ENCODE measurements at places on chromosomes 7 and 10. TPM values are rescaled to one million over a fixed set of nuclear protein-coding genes. Genes with fewer than 3 reads are reported as not detected.

DNA sequence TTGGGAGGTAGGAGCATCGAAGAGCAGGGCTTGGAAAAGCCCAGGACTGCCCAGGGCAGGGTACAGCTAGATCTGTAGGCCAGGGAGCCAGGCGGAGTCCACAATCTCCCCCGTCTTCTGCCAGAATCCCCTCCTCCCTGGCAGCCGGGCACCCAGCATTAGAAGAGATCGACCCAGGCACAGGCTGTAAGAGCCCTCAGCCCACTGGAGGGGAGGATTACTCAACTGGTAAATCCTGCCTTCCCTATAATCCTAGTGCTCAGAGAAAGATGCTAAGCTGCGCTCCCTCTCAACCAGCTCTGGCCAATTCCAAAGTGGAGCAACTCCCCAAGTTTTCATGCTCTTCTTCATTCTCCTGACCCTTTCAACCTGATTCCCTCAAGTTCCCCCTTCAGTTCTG lies 3.2 kb downstream of the SPOCK2 start:
- DNase-seq, result no peak

DNA sequence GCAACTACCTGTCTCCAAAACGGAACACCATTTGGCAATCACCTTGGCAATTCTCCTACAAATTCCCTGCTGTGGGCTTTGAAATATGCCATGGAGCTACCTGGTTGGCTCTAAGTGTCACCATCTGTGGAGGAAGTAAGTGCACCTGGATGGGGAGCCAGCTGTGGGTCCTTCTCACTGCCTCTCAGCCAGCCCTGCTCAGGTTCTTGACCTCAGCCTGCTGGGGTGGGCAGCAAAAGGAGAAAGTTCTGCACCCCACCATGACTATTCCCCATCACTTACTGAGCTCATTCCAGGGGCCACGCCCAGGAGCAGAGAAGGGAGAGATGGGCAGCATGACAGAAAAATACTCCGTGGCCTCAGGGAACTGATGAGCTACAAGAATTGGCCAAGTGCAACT lies 158.7 kb downstream of the TNS3 start:
- no peak for DNase-seq

DNA sequence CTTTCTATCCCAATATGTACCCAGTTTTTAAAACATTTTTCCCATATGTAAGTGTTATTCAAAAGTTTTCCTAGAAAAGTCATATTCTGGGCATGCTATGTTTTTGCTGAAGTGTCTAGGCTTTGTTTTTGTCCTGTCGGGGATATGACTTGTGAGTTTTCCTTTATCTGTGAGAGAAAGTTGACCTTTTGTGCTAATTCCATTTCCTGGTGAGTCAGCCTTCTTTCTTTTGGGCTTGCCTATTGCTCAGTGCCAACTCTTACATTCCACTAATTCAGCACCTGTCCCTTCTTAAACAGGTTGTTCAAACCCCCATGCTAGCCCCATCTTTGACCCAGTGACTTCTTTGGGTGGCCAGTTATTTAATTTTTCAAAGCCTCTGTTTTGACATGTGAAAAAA lies 146.2 kb downstream of the AHR start:
- no peak for DNase-seq

- DNase-seq, result no peak
These were observed 60.5 kb downstream of the PWWP2B start for GRCh38 chr10:132457328-132458070.

DNA sequence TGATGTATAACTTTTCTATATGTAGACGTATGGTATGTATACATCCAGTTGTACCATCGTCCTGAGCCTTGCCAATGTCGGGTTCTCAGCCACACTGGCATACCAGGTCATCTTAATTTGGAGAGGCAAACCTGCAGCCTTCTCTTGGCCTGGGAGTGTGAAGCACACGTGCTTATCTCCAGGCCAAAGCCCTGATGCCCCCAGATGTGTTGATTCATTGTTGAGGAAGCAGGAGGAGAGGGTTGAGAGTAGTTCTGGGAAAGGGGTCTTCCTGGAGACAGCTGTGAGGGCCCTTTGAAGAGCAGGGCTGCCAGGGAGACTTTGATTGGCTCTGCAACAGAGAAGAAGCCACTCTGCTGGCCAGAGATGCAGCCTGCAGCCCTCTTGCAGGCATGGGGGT lies 155.6 kb downstream of the ARHGAP21 start:
- DNase-seq, result no peak

DNA sequence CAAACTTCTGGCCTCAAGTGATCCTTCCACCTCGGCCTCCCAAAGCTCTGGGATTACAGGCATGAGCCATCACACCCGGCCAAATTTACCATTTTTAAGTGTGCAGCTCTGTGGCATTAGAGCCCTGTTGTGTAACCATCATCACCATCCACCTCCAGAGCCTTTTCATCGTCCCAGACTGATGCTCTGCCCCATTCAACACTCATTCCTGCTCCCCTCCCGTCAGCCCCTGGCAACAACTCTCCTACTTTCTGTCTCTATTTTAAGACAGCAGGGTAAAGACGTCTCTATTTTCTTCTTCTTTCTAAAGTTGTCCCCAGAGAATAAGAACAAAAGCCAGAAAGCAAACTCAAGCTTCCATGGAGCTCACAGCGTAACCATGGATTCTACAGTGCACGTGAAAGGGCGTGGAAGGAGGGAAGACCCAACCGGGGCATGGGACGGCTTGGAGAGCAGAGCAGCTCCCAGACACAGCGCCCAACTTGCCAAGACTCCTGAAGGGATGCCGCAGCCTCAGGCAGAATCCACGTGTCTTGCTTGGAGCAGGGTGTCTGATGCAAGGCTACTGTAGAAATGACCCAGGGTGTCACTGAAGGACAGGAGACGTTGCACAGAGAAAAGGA lies 42.7 kb upstream of the PITRM1 start:
- no peak for DNase-seq

- DNase-seq, result no peak
These were observed 26.6 kb downstream of the NRP1 start for GRCh38 chr10:33307835-33308234.

GRCh38 chr10:121426307-121426706 lies 171.9 kb downstream of the FGFR2 start:
- no peak for DNase-seq

- no peak for DNase-seq
These were observed 101.0 kb upstream of the STEAP1B start for GRCh38 chr7:22601003-22601402.

DNA sequence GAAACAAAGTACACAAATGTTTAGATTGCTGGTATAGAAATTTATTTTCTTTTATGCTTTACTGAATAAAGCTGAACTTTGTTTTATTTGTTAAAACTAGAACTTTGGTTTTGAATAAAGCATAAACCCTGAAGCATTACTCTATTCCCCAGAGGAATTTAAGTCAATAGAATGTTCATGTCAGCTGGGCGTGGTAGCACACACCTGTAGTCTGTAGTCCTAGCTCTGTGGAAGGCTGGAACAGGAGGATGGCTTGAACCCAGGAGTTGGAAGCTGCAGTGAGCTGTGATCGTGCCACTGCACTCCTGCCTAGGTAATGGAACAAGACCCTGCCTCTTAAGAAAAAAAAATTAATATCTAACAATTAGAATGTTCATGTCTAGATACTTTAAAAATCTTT lies 139.0 kb upstream of the ASAH2 start:
- DNase-seq, result no peak

GRCh38 chr10:116866987-116867595 lies 17.8 kb downstream of the ENO4 start:
- DNase-seq, result no peak

DNA sequence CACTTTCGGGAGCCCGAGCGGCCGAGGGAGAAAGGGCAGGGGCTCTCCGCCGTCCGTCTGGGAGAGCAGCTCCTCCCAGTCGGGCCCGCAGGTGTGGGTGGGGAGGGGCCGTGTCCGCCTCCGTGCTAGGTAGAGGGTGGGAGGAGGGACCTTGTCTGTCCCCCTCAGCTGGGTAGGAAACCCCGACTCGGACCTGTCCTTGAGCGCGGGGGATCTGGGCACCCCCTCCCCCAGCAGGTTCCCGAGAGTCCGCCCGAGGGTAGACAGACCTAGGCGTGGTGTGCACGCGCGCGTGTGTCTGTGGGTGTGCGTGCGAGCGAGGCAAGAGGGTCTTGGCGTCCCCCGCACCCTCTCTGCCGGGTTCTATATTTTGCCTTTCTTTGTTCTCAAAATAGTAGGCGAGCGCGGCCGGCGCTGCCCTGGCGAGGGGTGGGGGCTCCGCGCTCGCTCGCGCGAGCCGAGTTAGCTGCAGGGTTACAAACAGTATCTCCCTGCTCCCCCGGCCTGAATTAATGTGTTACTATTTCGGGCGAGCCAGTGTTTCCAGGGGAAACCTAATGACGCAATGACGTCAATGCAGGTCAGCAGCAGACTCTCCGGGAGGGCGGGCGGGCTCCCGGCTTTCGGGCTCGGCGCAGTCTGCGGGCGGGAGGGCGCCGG lies 73.9 kb upstream of the LEP start:
- peak; percentile 96 for DNase-seq

Gene TLL2
- polyA plus RNA-seq, result 0.28 TPM

Gene UPK3BL2
- 10.4 TPM for polyA plus RNA-seq

Gene CCDC146
- 4.0 TPM for polyA plus RNA-seq

Gene TMEM106B
- polyA plus RNA-seq, result 20.4 TPM

Gene FOXP2
- polyA plus RNA-seq, result not detected

Gene IL6
- polyA plus RNA-seq, result 13.6 TPM

Gene LIPK
- polyA plus RNA-seq, result not detected
